ENCODE measurements at places on chromosomes 5 and 9. TPM values are rescaled to one million over a fixed set of nuclear protein-coding genes. Genes with fewer than 3 reads are reported as not detected.

Gene CTSV
- total RNA-seq, result not detected

Gene SHISAL2B
- total RNA-seq, result not detected

Gene TRAF1
- total RNA-seq, result 2.1 TPM

Gene TSSK1B
- not detected for total RNA-seq

Gene WNT8A
- not detected for total RNA-seq

Gene ADAMTSL1
- total RNA-seq, result 1.9 TPM

DNA sequence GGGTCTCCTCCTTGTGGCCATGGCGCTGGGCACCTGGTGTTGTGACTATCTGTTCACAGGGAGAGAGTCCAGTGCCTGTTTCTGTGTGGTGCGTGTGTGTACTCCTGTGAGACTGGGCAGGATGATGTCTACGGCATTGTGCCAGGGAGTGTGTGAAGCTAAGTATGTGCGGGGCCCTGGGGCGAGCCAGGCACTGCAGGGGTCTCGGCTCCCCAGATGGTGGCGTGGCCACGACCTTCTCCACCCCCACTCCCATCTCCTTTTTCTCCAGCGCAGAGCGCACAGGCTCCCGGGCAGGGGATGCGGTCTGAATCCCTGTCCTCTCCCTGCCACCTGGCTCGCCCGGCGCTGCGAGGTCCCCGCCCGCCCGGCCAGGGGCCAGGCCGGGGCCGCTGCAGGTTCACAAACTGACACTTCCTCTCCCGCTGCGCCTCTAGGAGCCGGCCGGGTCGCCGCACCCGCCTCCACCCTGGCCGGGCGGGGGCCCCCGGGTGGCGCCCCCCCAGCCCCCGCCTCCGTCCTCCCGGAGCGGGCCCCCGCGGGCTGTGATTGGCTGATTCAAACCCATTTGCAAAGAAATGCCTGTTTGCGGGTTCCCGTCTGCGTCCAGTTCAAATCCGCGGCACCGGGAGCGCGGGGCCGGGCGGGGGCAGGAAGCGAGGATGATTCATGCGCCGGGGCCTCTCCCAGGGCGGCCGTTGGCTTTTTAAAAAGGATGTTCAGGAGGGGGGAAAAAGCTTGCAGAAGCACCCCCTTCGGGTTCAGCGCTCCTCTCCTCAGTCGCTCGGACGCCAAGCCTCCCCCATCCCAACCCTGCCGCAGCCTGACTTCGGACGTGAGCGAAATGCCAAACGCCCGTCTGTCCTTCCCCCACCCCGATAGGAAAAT lies 790 bp downstream of the PHF19 start:
- DNase-seq, result peak; percentile 93

GRCh38 chr9:5872511-5872910 lies 18.2 kb upstream of the MLANA start:
- no peak for DNase-seq

DNA sequence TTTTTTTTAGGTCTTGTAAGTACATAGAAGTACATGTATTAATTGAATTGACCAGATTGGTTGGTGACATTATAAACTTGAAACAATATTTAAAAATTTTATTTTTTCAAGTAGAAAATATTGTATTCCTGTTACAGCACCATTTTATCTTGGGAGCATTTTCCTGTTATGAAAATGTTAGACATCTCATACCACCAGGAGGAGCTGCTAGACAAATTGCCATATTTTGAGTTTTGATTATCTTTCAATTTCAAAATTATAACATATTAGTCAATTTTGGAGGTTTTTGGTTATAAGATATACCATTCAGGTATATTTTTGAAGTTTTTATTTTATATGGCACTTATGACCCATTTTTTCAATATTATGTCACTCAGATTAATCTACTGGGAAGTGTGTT lies 84.4 kb downstream of the CNTLN start:
- no peak for DNase-seq

GRCh38 chr9:128503870-128504269 lies 649 bp upstream of the GLE1 start:
- DNase-seq, result no peak

DNA sequence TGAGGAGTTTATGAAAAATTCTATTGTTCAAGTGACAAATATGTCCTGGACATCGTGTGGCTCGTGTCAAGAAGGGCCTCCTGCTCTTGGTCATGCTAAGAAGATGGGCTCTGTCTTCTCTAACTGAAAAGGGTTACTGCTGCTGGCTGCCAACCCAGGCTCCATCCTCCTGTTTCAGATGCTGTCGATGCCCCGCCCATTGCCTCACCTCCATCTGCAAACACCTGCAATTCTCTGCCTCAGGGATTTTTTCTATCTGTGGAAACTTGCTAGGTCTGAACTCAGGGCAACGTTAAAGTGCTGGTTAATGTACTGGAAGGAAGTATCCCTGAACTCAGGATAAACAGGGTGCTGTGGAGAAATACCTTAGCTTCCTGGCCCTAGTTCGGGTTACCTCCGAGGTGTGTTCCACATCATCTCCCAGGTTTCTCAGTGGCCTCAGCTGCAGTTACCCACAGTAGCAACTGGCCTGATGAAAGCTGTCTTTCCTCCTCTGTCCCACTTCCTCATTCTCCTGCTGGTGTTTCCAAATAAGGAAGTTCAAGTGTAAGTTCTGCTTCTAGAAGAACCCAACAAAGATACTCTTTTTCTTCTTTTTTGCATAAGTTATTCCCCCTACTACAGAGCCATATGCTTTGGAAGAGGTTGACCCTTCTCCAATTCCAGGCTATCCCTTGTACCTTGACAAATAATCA lies 151.7 kb upstream of the SMIM23 start:
- no peak for DNase-seq

GRCh38 chr5:14471507-14471906 lies 110.1 kb upstream of the OTULINL start:
- no peak for DNase-seq

- no peak for DNase-seq
Measured at GRCh38 chr5:30040488-30041118, 1152.9 kb upstream of the CDH6 start.

- DNase-seq, result peak; percentile 41
Measured at GRCh38 chr9:5357431-5358105, 17.9 kb upstream of the RLN1 start.

- no peak for DNase-seq
Measured at GRCh38 chr5:137794863-137795262, 40.7 kb upstream of the HNRNPA0 start.

DNA sequence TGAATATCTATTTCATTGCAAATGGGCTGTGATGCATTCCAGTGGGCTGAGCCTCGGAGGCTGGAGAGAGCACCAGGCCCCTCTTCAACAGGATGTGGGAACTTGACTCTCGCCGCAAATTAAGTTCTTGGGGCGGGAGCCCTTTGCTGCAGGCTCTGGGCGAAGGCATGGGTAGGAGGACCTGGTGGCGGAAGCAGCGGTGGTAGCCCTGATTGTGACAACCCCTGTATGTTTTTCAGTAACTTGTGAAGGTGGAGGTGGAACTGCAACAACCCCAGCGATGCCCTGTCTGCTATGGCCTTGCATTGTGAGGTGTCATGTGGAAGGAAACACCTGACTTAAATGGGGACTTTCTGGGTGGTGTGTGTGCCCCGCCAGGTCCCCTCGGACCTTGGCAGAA lies 9.4 kb downstream of the FYB1 start:
- peak; percentile 69 for DNase-seq

- DNase-seq, result no peak
Measured at GRCh38 chr5:83441747-83442146, 29.8 kb upstream of the VCAN start.

- DNase-seq, result no peak
Measured at GRCh38 chr5:57538341-57538955, 55.8 kb upstream of the ACTBL2 start.

- DNase-seq, result no peak
Measured at GRCh38 chr5:7976411-7977190, 107.7 kb downstream of the MTRR start.

GRCh38 chr5:99102073-99102697 lies 173.4 kb upstream of the CHD1 start:
- no peak for DNase-seq

DNA sequence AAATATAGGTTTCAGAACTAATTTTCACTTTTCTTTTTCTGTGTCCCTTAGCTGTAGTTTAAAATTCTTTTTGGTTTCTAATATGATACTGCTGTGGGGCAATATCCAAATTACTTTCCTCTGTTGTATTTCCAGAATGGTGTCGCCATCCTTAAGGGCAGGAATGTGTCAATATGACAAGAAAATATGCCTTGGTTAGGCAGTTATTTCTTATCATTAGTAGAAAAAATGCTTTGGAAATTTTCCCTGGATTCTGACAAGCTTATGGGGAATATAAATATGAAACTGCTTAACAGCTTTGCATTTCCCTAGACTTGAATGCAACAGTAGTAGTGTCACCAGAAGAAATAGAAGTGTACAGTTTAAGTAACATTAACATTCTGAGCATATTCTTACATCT lies 29.4 kb downstream of the ANKRD34B start:
- no peak for DNase-seq

DNA sequence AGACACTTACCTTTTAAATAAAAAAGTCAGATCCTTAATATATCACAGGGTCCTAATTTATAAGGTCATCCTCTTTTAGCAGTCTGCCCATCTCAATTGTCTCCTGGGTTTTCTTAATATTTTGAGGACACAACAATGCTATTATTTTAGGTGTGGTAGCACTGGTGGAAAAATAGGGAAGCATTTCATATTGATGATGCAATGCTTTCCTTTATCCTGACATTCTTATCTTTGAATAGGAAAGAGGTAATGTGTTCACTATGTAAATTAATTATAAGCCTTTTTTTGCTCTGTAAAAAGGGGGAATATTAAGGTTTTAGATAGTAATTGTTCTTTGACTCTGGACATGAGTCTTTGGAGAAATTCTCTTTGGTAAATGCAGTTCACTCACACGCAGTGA lies 164.7 kb downstream of the YTHDC2 start:
- no peak for DNase-seq

GRCh38 chr5:140327589-140327988 lies 18.8 kb downstream of the HBEGF start:
- DNase-seq, result no peak

GRCh38 chr9:88691811-88692210 lies 156.8 kb downstream of the NXNL2 start:
- no peak for DNase-seq

Data from Right ventricle myocardium inferior (tissue), 1 donor.